Fibroblast of lung (primary cell): ENCODE measurements at places on chromosomes 7 and 10.
A peak's percentile ranks its signal among the peaks of the same experiment; 100 is the strongest.

DNA sequence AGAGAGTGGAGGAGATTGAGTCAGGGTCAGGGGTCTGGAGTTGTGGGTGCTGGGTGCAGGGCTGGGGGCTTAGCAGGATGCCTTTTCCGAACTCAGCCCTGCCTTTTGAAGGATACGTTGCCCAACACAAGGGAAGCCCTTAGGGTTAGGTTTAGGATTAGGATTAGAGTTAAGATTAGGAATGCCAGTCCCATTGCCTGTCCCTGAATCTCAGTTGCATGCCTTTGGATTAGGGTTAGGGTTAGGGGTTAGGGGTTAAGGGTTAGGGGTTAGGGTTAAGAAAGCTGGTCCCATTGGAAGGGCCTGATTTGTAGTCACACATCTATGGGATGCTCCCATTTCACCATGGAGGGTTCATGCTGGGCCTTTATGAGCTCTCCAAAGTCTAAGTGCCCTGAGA lies 20.8 kb upstream of the ZNF488 start:
- no peak for DNase-seq

DNA sequence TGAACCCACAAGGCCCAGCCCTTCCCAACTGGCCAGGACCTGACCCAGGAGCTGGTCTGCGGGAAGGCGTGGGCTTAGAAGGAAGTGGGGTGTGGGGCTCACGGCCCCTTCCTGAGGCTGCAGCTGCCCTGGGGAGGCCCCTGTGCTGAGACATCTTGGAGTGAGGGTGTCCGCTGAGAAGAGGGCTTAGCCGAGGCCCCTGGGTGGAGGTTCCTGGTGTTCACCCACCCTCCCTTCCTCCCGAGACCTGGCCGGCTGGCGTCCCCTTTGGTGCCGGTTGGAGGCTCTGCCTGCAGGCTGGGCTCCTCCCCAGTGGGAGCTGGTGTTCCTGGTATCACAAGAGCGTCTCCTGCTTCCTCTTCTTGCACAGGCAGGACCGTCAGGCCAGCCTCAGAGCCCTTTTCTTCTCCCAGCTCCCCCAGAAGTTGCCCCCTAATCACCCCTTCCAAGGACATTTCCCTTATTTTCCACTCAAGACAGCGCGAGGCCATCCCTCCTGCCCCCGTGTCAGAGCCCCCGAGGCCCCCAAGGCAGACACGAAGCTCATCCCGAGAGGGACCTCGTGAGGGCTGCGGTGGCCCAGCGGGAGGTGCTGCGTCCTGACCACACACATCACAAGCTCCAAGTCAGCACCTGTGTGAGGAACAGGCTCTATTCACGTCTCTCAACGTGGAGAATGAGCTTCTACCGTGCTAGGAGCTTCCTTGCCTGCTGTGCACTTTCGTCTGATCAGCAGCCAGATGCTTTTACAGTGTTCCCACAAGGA lies 25.1 kb upstream of the FAM20C start:
- DNase-seq = no peak

DNA sequence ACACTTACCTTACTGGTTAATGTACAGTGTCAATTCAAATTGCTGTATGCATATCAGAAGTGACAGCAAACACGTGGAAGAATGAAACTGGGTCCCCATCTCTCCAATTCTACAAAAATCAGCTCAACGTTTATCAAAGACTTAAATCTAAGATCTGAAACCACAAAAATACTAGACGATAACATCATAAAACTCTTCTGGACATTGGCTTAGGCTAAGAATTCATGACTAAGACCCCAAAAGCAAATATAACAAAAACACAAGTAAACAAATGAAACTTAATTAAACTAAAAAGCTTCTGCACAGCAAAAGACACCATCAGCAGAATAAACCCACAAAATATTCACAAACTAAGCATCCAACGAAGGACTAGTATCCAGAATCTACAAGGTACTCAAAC lies 35.9 kb upstream of the PFKP start:
- DNase-seq = no peak

GRCh38 chr10:82628373-82628772 lies 753.4 kb downstream of the NRG3 start:
- DNase-seq = no peak

GRCh38 chr10:4653160-4653559 lies 172.8 kb upstream of the AKR1E2 start:
- no peak for DNase-seq

DNA sequence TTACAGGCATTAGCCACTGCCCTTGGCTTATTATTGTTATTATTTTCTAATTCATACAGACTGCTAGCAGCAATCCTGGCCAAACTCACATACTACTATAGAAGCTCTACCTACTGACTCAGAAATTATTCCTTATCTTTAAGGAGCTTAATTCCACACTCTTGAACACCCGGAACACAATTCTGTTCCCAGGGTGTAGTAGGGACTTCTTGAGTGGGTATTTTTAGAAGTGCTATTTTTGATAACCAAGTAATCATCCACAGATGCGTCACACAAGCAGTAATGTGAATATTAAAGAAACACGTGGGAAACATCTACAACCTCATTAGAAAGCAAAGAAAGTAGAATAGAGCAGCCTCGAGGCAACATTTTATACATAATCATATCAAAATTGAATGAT lies 149.2 kb downstream of the PTEN start:
- DNase-seq = no peak

DNA sequence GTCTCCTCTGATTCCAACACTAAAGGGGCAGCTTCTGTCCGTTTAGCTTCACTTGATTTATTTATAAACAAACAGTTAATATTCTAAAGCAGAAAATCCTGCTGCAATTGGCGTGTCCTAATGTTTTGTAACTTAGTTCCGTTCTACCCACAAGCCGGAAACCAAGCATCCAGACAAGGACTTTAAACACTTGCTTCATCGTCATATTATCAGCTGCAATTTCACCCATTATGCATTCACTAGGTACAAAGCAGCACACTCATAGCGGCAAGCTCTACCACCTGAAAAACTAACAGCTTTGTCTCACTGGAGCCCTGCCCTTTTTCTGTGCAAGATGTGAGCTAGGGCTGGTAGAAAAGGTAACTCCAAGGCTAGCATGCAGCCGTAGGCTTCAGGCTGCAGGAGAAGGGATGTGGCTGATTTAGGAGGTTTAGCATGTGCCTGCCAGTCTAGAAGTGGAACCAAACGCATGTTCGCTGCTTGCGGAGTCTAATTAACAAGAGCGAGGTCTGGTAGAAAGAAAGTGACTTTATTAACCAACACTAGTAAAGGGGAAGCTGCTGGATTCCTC lies 43.7 kb upstream of the BPGM start:
- DNase-seq = peak; percentile 40

DNA sequence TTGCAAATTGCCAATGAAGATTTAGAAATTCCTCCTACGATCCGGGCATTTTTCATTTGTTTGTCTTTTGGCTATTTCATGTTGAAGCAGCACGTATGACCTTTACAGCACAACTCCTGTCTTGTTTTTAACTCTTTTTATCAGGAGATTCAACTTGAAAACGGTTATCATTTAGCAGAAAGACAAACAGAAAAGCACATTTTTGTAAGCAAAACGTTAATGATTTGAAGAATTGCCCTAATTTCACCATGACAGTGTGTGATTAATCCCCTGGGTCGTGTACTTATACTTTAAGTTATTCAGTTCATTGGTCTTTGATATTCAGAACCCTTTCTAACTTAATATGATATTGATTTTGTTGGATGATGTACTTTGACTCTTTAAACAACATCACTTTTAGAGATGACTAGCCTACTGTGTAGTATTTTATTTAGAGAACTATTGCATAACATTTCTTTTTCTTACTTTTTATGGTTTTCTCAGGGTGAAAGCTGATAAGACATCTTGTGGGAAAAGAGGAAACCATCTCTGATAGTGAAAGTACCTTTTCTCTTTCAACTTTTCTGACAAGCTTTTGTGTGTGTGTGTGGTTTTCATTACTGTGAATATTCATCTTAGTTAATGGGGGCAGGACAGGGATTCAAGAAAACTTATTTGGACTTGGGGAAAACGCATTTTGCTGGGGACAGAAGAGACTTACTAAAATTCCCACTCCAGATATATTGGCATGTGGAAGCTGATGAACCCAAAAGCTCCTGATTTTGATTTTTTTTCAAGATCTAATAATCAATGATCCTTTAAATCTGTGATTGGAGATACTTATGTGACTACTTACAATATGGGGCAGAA lies 8.1 kb downstream of the HHEX start:
- DNase-seq = no peak

- peak; percentile 95 for DNase-seq
Measured at GRCh38 chr7:112080441-112080840, 125.8 kb downstream of the DOCK4 start.

- no peak for DNase-seq
Measured at GRCh38 chr7:249989-250388, 40.0 kb upstream of the FOXL3 start.

- DNase-seq = no peak
Measured at GRCh38 chr7:149772956-149773434, 393 bp downstream of the ZNF467 start.

- DNase-seq = no peak
Measured at GRCh38 chr7:155987681-155988235, 175.5 kb upstream of the SHH start.

GRCh38 chr10:76334255-76334654 lies 902.8 kb downstream of the LRMDA start:
- DNase-seq = no peak

GRCh38 chr10:23359692-23360380 lies 15.2 kb upstream of the C10orf67 start:
- no peak for DNase-seq

DNA sequence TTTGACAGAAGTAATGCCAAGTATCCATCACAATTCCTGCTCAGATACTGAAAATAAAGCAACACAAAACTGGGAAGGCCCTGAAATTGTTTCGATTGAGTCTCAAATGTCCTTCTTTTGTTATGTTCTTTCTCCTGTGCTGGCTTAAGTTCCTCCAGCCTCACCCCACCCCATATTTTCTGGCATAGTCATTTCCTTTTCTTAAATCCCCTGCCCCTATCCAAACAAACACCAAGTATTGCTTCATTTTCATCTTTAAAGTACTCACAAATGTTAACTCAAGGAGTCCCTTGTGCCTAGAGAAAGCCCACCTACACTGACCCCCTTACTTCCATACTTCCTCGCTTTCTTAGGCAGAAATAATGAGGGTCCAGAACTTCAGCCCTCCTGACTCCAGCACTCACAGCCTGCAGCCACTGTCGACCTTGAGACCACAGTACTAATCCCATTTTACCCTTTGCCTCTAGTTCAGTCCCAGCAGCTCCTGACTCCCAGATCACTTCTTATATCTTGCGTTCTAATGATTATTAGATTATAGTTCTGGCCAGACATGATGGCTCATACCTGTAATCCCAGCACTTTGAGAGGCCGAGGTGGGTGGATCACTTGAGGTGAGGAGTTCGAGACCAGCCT lies 73.2 kb upstream of the ST8SIA6 start:
- DNase-seq = peak; percentile 91

GRCh38 chr7:80859272-80859970 lies 59.4 kb downstream of the SEMA3C start:
- peak; percentile 50 for DNase-seq

- DNase-seq = no peak
Measured at GRCh38 chr10:117635826-117636225, 93.3 kb downstream of the EMX2 start.

- DNase-seq = no peak
Measured at GRCh38 chr10:74983383-74983782, 128.1 kb upstream of the SAMD8 start.

- no peak for DNase-seq
Measured at GRCh38 chr10:12777840-12778585, 223.5 kb downstream of the CCDC3 start.

DNA sequence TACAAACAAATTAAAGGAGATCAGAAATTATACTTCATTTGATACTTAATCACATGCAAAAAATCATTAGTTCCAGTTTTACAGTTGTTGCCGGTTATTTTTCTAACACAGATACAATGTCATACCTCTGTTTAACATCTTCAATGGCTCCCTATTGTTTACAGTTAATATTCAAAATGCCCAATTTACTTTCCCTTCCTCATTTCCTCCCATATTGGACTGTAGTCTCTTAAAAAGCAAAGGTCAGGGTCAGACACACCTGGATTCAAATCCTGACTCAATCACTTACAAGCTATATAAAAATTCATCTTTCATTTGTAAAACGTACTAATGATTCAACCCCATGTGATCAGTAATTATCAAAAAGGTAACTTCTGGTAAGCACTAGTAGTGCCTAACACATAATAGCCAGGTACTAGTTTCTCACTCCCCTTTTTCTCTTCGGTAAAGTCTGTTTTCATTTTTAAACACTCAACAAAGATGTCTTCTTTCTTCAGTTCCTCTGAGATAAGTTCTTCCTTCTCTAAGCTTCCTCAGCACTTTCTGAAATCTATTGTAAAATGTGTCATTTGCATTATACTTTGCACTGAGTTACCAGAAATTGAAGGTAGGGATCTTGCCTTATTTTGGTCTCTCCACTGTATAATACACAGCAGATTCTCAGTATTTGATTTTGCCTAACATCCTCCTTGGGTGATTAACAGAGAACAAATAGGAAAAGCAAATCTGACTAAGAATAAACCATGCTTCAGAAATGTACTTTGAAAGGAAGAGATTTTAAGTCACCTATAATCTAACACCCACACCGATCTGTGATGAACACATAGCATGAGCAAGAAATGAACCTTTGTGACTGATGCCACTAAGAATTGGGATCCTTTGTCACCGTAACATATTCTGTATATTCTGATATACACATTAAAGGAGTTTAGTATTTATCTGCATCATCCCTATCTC lies 16.1 kb downstream of the KMT2C start:
- no peak for DNase-seq

DNA sequence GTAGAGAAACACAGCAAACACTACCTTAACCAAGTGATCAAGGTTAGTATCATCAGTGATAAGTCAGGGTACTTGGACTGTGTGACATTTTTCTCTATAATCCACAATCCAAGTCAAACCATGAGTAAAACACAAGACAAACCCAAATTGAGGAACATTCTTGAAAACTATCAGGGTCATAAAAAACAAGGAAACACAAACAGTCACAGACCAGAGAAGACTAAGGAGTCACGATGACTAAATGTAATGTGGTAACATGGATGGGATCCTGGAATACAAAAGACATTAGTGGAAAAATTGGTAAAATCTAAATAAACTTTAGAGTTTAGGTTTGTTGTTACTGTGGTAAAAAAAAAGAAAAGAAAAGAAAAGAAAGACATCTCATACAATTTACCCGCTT lies 103.8 kb downstream of the ARMH3 start:
- DNase-seq = peak; percentile 27

- peak; percentile 92 for DNase-seq
Measured at GRCh38 chr10:121942749-121943416, 15.1 kb upstream of the ATE1 start.

- no peak for DNase-seq
Measured at GRCh38 chr10:44747593-44748172, 163.5 kb upstream of the TMEM72 start.

- no peak for DNase-seq
Measured at GRCh38 chr10:121594076-121594475, 4.2 kb downstream of the FGFR2 start.

- no peak for DNase-seq
Measured at GRCh38 chr7:112283382-112283910, 77.0 kb downstream of the ZNF277 start.

DNA sequence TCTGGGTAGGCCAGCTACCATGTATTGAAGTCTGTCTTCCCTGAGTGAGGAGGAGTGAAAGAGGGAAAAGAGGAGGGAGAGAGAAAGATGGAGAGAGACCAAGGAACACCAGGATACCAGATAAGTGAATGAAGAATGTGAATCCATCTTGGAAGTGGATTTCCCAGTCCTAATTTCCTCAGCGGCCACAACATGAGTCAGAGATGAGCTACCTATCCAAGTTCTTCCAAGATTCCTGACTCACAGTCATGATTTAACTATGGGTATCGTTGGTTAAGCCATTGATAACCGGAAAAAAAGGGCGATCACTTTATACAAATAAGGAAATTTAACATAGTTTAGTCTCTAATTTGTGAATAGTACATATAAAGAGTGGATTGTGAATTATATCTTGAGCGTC lies 561.8 kb downstream of the ATRNL1 start:
- peak; percentile 80 for DNase-seq
